DMS79 (cell line): ENCODE measurements at places on chromosomes 5 and 9.
A peak's percentile ranks its signal among the peaks of the same experiment; 100 is the strongest.

GRCh38 chr5:170289121-170289520 is 8.5 kb downstream of the LCP2 start:
- no peak for DNase-seq

DNA sequence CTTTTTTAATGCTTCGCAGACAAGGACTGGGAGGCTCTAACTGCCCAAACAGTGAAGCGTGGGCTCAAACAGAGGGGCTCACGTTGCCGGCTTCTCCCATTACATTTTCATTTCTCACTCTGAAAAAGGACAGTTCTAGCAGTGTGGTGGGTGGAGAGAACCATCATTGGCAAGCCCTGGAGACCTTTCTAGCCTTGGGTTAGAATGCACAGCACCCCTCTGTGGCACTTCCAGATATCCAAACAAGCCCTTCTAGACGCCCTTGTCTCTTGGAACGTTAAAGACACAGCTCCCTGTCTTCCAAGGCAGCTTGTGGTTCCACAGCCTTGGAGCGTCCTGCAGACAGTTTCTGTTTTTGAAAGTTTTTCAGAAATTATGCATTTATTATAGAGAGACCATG is 52.1 kb downstream of the MVB12B start:
- DNase-seq, result no peak

DNA sequence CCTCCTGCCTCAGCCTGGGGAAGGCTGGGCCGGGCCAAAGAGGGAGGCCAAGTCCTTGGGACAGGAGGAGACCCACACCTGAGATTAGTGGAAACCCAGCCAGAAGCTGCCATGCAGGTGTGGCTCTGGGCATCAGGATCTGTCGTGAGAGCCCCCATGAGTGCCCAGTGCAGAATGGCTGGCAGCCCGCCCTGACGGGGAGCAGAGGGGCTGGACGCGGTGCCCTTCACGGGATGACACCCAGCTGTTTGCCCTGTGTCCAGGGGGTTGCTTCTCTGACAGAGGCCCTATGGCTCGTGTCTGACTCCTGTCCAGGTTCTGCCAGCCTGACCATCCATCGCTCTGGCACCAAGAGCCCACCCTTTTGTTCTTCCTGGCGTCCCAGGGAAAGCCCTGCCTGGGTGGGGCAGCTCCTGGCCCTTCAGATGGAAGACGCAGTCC is 8.5 kb downstream of the DIPK1B start:
- DNase-seq, result no peak

GRCh38 chr5:79173626-79174025 is 62.0 kb downstream of the BHMT start:
- peak; percentile 31 for DNase-seq

DNA sequence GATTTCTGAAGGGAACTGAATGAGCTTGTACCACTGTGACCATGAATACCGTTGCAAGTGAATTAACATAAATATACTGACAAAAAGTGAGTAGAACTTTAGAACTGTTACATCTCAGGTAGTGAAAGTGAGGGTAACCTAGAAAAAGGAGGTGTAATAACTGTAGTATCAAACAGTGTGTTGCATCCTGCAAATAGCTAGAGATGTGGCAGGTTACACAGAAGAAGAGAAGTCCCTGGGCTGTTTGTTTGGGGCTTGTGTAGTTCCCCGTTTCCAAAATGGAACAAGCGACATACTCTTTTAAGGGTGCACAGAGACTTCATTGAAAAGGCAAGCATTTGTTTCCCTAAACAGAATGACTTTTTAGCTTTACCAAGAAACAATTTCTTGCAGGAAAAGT is 214.8 kb downstream of the NR3C1 start:
- no peak for DNase-seq

DNA sequence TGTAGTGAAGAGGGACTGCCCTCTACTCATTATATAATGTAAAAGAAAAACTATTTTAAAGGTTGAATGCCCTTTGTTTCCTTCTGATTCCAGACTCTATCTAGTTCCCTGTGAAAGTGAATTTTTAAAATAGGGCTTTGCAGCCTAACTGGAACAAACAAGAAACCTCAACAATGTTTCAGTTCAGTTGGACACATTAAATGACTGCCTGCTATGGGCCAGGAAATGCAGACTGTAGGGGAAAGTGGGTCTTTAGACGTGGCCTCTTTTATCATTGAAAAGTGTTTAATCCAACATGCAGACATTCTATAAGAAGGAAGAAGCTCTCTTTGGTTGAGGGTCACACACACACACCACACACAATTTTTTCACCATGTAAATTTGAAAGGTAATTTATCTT is 289.1 kb downstream of the ICE1 start:
- DNase-seq, result no peak

GRCh38 chr9:123763910-123764588 is 165.9 kb downstream of the DENND1A start:
- no peak for DNase-seq

DNA sequence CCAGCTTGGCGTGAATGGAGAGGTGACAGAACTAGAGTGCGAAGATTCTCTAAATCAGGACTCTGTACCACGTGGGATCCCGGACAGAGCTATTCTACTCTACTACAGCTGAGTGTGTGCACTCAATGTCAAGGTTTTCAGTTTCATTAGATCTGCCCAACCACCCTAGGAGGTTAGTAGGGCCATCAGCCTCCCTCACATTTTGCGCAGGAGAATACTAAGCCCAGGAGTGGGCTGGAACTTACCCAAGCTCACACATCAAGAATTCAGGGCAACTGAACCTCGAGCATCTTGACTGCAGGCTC is 68.3 kb upstream of the TBC1D2 start:
- DNase-seq, result no peak

GRCh38 chr9:37042421-37042820 is 8.4 kb upstream of the PAX5 start:
- no peak for DNase-seq

DNA sequence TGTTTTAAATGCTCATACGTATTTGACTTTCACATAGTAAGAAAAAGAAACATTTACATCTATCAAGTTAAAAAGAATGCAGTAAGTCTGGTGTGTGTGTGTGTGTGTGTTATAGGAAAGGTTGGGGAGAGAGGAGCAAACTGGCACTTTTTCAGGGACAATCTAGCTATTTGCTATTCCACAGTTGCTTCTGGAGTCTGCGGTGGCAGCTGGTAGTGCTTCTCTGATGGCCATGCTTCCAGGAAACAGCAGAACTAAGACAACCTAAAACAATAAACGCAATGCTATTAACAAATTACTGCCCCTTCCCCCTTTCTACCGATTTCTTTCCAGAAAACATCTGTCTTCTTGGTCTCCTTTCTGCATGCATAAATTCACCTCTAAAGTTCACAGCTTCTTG is 70.0 kb upstream of the CDH10 start:
- no peak for DNase-seq

GRCh38 chr9:127697575-127697974 is 9.2 kb upstream of the CFAP157 start:
- no peak for DNase-seq

- DNase-seq, result no peak
Observed at GRCh38 chr5:168537176-168537575, 8.1 kb downstream of the FBLL1 start.

- DNase-seq, result no peak
Observed at GRCh38 chr9:137812356-137813023, 65.1 kb upstream of the CACNA1B start.

DNA sequence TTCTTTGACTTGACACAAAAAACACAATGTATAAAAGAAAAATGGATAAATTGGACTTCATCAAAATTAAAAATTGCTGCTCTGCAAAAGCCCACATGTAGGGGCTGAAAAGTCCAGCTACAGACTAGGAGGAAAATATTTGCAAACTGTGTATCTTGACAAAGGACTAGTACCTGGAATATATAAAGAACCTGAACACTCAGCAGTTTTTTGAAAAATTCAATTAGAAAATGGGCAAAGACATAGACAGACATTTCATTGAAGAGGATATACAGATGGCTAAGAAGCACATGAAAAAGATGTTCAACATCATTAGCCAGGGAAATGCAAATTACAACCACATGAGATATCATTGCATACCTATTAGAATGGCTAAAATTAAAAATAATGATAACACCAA is 18.5 kb upstream of the TAL2 start:
- no peak for DNase-seq

DNA sequence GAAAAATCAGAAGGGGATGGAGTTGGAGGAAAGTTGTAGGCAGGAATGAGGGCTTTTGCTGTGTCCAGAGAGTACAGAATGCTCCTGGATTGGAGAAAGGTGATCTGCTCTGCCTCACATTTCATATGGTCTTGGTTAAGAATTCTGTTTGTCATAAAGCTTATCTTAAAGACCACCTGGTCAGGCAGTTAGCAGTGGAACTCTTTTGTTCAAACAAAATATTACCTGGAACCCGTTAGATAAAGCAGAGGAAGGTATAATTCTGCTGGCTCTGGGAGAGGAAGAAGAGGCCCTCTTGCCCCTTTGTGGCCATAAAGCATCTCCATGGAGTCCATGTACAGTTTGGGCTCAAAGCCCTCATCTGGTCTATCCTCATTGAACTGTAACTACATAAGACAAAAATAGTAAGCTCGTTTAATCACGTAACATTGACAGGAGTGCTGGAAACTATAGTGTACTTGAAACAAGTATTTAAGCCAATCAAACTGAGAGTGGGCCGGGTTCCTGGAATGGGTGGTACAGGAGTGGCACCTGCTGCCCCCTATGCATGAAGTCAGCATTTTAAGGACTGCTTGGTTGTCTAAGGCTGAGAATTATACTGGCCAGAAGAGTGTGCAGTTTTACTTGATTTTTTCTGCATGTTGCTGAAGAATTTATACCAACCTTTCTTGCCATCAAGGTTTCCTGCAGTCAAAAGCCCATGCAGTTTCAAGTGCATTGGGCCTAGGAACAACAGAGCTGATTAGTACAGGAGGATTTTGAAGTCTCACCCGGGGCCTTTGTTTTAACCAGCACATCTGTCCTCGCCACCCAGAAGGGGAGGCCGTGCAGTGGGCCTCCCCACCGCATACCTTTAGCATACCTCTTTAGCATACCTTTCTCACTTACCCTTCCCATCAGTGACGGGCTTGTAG is 39.9 kb downstream of the STXBP1 start:
- peak; percentile 81 for DNase-seq

- no peak for DNase-seq
Observed at GRCh38 chr9:97500263-97500662, 1.2 kb upstream of the TMOD1 start.

- DNase-seq, result no peak
Observed at GRCh38 chr5:83177803-83178202, 100.5 kb downstream of the XRCC4 start.

GRCh38 chr9:16526380-16526779 is 344.1 kb downstream of the BNC2 start:
- DNase-seq, result no peak

GRCh38 chr5:68612972-68613371 is 397.4 kb downstream of the PIK3R1 start:
- DNase-seq, result no peak

- DNase-seq, result no peak
Observed at GRCh38 chr5:333945-334344, 12.4 kb downstream of the AHRR start.

- no peak for DNase-seq
Observed at GRCh38 chr5:173831196-173831914, 56.8 kb upstream of the CPEB4 start.

DNA sequence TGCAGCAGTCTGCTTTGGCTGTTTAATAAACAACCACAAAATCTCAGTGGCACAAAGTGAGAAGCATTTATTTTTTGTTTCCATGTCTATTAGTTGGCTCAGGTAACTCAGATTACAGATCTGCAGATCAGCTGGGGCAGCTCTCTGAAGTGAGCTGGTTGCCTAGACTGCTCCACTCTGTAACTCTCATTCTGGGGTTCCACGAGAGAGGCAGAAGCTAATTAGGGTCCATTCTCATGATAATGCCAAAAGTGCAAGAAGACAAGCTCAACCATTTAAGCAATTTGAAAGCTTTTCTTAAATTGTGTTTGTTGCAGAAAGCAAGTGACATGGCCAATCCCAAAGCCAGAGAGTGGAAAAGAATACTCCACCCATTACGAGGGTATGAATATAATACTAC is 13.2 kb downstream of the MEIKIN start:
- no peak for DNase-seq

DNA sequence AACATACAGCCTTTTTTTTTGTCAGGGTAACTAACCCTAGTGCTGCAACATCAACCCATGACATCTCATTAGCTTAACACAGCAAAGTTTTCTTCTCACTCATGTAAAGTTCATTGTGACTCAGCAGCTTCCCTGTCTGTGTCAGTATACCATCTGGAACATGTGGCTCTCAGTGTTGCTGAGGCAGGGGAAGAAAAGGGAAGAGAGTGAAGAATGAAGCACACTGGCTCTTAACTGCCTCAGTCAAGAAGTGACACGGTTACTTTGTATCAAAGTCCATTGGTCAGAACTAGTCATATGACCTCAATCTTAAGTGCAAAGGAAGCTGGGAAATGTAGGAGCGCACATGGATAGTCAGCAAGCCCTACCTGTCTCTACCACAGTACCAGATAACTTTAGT is 185.0 kb upstream of the ELL2 start:
- DNase-seq, result no peak

DNA sequence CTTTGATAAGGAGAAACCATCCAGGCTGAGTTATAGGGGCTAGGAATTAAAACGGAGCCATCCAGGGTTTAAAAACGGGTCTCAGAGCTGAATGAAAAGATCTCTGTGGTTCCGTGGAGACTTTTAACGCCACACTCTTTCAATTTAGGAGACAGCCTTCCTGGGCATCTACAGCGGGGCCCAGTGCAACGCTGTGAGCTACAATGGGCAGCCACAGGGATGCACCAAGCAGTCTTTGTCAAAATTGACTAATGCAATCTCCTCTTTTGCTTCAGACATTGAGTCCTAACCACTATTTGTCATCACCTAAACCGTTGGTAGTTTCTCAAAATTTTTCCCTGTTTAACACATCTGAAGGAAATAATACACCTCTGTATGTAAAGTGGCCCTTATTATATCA is 96.6 kb upstream of the ABCA1 start:
- DNase-seq, result no peak

- DNase-seq, result no peak
Observed at GRCh38 chr9:26357803-26358344, 534.7 kb downstream of the CAAP1 start.

DNA sequence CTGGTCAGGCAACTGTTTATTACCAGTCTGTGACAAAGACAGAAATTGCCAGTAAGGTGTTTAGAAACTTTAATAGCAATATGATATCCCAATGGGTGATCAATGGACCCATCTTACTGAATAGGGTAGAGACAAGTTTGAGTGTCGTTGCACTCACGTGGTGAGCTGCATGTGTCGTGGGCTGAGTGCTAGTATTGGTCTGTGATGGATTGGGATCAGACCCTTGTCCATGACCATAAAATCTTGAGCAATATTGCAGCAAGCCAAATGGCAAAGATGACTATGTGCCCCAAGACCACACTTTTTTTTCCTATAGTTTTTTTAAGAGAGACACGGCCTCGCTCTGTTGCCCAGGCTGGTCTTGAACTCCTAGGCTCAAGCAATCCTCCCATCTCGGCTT is 114.5 kb downstream of the PALM2AKAP2 start:
- no peak for DNase-seq
